ENCODE measurements at places on chromosomes 12 and 14.

- DNase-seq, result no peak
These were observed 76.0 kb downstream of the WDR20 start for GRCh38 chr14:102215576-102216250.

DNA sequence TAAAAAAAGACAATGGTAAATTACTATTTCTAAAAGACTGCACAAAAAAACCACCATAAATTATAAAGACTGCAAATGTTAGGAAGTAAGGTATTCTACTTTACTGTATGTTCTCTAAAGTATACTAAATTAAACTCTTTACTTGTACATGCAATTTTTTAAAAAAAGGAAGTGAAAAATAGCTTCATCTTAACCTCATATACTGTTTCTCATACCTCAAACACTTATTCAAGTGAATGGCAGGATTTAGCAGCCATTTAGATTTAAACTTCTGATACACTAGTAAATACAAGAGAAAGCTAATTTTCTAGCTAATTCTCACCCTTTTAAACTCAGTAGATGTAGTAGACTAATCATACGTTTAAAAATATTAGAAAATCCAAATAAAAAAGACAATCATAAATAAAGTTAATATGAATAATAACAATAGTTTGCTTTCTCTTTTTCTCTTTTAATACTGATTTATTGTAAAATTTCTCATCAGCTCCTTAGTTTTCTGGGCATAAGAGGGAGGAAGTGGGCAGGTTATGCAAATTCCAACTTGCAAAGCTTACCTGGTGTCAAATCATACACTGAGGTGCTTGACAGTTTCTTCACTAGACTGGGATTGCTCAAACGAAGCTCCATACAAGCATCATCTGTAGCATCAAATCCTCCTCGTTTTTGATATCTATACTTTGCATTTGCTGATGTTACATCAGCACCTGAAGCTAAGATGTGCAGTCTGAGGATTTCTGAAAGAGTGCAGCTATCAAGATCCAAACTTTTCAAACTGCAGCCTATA, 71.0 kb upstream of the CFL2 start:
- DNase-seq, result no peak

GRCh38 chr14:65024957-65025356, 38.3 kb downstream of the FNTB start:
- DNase-seq, result no peak

DNA sequence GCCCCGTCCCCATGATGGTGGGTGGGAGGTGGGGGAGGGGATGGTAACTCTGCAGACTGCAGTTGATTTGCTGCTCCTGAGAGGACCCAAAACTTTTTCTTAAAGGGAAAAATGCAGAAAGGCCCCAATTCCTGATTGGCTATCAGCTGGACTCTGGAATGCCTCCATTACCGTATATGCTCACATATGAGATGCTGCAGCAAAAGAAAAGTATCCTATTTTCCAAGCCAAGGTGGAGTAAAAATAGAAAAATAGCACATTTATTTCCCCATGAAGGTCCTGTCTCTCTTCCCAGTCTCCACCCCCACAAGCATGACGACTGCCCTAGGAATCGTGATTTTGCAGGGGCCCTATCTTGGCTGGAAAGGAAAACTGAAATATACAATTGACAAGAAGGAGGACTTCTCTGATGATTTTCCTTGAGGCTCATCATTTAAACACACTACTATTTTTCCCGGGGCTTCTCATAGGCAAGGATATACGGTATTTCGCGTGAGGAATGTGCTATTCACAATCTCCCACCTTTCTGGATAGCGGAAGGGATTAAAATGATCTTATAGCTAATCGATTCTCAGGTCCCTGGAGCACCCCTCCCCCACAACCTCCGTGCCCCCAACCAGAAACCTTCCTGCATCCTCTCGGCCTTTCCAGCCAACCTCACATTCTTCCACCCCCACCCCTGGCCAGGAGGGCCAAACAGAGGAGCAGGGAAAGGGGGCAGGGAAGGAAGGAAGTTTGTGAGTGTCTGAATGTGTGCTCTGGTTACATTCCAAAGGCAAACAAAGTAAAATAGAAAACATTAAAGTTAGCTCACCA, 138.9 kb upstream of the CCND2 start:
- no peak for DNase-seq

- peak; percentile 19 for DNase-seq
These were observed 13.2 kb upstream of the ARF6 start for GRCh38 chr14:49879646-49880204.

- no peak for DNase-seq
These were observed 491.2 kb upstream of the FLRT2 start for GRCh38 chr14:85038526-85039352.

DNA sequence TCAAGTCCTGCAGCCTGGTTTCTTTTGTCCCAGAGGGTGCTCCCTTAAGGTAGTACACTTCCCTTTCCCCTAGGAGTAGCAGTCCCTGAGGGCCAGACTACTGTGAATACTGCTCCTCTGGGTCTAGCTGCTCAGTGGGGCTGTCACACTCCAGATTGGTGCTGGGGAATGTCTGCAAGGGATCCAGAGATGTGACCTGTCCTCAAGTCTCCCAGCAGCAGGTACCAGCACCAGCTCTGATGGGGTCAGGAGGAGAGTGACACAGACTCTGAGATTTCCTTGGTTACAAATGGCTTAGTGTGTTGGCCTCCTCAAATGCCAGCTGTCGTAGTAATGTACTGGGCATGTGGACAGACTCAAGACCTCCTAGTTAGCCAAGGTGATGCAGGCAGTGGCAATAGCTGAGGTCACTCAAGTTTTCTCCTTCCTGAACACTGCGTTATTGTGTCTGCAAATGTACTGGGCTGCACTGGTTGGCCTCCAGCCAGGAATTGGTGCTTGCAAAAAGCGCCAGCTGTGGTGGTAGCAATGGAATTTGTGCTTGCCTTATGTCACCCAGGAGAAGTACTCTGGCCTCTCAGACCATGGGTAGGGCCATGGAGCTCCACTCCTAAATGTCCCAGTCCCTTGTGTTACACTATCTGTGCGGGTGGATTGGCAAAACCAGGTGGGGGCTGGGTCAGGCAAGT, 36.4 kb upstream of the AEBP2 start:
- DNase-seq, result no peak

GRCh38 chr12:103881261-103881660, 40.2 kb upstream of the NT5DC3 start:
- no peak for DNase-seq

DNA sequence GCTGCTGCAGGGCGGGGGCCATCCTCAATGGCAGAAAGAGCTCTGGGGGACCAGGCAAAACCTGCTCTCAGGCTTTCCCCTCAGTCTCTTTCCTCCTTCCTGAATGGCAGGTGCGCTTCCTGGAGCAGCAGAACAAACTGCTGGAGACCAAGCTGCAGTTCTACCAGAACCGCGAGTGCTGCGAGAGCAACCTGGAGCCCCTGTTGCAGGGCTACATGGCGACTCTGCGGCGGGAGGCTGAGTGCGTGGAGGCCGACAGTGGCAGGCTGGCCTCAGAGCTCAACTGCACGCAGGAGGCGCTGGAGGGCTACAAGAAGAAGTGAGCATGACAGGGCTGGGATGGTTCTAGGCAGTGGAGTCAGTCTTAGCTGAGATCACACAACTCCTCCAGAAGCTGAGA, 22.9 kb upstream of the KRT83 start:
- DNase-seq, result no peak

GRCh38 chr12:115873451-115874082, 403.9 kb downstream of the MED13L start:
- peak; percentile 94 for DNase-seq

DNA sequence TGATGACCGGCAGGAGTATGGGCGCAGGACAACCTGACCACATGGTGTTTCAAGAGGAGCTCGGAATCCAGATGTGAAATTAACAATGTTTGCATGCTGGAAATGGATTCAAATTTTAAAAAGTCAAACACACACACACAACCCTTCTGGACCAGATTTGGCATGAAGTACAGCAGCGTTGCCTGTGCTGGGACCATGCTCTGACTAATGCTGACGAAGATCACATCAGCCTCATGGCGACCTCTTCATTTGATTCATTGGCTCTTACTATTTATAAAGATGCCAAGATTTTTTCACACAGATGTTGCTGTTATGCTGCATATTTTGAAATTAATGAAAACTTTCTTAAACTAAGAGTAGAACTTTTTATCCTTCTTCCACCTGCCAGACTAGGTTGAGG, 926.6 kb upstream of the TMEM132C start:
- no peak for DNase-seq

DNA sequence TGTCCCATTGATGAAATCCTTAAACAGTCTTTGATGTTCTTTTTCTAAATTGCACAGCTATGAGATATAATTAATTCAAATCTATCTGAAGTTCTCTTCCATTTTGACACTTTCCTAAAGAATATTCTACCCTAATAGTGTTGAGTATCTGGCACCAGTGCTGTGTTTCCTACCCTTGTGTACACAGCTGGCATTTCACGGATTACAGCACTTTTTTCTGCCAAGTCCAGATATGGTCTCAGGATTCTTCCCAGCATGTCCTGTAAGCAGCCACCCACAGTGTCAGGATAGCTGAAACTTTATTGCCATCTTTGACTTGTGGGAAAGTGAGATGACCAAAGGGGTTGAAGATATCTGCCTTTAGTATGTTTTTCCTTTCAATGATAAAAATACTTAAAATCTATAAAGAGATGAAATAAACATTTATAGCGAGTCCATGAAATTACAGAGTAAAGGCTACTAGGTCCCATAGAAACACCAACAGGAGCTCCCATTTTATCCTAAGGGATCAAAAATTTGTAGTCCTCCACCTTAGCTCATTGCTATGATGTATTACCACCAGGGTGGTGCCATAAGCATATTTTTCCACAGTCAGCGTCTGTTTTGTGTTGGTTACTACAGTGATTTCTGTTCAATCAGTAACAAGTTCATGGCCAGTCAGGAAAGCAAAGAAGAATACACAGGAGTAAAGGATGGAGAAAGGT, 96.7 kb downstream of the TRHDE start:
- no peak for DNase-seq

DNA sequence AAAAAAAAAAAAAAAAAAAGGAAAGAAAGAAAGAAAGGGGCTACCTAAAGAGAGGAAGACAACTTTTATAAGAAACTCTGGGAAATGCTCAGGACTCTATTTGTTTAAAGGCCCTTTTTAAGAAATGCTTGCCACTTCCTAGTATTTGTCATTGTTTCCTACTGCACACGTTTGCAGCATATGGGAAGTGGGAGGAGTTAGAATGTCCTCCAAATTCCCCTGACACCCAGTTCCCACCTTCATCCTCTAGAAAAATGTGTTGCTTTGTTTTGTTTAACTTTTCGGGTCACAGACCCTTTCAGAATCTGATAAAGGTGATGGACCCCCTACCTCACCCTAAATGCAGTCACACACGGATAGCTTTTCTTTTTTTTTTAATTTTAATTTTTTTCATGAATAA, 40.8 kb downstream of the NINJ2 start:
- DNase-seq, result no peak

GRCh38 chr14:96170961-96171592, 33.6 kb upstream of the BDKRB2 start:
- no peak for DNase-seq

DNA sequence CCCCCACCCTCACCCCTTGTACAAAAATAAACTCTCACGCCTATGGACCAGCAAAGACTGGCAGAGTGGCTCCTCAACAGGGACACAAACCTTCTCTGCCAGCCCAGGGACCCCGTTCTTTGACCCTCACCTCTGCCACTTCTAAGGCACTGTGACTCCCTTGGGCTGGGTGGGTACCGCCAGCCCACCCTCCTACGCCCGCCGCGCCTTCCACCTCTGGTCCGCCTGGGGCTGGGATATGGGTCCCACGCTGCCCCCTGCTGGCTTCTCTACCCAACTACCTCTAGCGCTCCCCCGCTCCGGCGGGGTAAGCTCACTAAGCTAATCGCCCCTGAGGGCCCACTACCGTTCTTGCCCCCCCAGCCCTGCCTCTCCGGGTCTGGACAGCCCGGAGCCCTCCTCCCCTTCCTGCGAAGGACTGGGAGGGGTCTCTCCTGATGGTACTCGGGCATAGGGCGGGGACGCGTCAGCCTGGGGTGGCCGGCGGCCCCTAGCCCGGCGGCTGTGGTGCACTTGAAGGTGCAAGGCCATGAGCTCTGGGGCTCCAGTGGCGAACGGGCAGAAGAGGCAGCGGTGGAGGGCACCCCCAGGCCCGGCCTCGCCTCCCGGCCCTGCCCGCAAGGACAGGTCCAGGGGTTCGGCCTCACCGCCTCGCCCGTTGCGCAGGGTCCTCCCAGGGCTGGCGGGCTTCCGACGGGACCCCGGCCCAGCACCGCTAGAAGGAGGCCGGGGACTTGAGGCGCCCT, 8.1 kb downstream of the ZNF219 start:
- DNase-seq, result no peak

DNA sequence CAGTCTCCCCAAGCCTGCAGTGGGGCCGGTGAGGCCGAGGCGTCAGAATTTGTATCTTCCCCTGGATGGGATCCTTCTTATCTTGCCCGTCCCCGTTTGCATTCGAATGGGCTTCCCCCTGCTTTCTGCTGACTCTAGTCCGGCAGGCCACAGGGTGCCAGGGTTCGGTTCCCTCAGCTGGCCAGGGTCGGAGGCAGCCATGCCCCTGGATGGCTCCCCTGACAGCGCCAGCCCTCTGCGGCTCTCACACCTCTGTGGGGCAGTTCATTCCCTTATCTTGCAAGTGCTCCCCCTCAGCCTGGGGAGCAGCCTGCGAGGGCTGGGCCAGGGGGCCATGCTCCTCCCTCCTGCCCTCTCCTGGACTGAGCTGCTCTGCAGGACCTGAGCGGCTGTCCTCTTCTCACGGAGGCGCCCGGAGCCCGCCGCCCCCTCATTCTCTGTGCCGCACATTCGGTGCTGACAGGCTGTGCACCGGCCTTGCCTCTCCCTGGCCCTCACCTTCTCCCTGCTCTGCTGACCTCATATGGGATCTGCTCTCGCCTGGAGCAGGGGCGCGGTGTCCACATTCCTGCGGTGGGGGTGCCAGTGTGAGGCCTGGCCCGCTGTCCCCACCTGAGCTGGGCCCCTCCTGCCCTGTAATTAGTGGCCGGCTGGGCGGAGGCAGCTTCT, 32.8 kb downstream of the KIF26A start:
- DNase-seq, result no peak

Measured in NCI-H748 treated with DMSO at 0.1 percent for 48 hours (cell line).